Kidney capillary endothelial cell (primary cell): ENCODE measurements at places on chromosomes 3 and 15.

- DNase-seq = no peak
These were observed 176.5 kb downstream of the MBNL1 start for GRCh38 chr3:152445212-152445611.

DNA sequence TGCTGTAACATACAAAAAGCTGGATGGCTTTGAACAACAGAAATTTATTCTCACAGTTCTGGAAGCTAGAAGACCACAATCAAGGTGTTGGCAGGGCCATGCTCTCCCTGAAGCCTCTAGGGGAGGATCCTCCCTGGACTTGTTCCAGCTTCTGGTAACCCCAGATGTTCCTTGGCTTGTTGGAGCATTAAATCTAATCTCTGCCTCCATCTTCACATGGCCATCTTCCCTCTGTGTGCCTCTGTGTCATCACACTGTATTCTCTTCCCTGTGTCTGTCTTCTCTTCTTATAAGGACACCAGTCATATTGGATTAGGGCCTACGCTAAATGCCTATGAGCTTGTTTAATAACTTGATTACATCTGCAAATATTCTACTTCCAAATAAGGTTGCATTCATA, 109.5 kb downstream of the STAG1 start:
- DNase-seq = no peak

DNA sequence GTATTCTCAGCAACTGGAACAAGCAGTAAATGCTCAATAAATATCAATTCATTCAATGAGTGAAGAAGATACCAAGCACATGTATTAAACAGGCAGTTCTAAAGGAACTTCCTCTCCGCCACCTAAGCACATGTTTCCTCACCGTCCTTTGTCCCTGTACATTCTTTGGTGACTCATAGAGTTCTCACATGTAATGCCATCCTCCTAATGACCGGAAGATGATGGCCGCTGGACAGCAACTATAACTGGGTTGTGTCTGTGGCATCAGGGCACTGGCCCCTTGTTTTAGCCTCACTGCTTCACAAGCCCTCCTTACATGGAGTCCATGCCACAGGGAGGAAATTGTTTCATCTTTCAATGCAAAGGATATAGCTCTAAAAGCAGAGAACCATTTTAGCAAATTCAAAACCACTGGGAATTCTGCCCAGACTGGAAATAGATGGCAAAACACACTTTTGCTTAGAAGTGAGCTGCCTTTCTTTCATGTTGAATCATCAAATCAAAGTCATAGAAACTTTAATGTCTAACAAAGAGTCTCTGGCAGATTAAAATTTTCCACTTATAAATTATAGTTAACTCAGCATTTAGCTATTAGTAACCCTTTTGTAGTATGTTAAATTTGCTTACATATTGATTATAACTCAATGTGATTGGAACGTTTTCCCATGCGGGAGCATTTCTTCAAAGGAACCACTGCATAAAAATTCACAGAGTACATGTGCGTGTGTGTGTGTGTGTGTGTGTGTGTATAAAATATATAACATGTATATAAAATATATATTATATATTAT, 74.1 kb downstream of the GAP43 start:
- DNase-seq = peak; percentile 57

- DNase-seq = no peak
These were observed 216.7 kb downstream of the IL20RB start for GRCh38 chr3:137174514-137174913.

DNA sequence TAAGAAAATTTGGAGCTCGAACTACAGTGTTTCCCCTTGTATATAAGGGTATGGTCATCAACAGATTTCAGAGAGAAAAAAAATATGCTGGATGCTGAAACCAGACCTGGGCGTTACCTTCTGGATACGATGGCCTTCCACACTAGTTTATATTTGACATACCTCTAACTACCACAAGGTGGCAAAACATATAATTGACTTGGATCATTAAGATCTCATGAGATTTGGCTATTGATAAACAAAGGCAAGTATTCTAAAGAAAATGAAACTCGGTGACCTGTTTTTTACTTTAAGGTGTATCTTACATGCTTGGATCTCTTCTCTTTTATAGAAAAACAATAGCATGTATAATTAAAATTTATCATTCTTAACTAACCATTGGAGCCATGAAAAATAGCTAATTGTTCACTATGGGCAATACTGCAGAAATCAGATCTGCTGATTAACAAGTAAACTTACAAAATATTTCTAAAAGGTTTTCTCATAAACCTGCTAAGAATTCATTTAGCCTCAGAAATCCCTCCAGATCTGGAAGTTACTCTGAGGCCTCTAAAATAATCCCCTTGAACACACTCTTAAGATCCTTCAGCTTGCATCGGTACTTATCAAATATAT, 300.6 kb upstream of the KCNH8 start:
- no peak for DNase-seq

- no peak for DNase-seq
These were observed 32.2 kb upstream of the ACP3 start for GRCh38 chr3:132284781-132285619.

GRCh38 chr3:127652246-127652995, 20.3 kb upstream of the ABTB1 start:
- peak; percentile 58 for DNase-seq

- no peak for DNase-seq
These were observed 32.2 kb downstream of the CFAP20DC start for GRCh38 chr3:59017617-59017984.

GRCh38 chr3:25619382-25619781, 45.3 kb downstream of the TOP2B start:
- DNase-seq = no peak

DNA sequence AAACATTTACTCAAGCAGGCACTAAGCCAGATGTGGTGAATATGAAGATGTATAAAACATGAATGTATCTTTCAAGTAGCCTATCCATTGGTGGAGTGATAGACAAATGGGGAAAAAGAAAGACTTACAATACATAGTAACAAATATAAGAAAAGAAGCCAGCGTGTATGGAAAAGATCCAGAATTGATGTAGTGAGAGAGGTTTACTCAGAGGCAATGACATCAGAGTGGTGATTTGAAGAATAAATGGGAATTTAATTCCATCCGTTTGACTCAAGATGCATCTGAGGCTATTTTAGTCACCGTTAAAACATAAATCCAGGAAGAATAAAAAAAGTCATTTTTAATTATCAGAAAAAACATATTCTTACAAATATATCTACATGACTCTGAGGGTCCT, 162.6 kb downstream of the IL1RAP start:
- DNase-seq = no peak

- peak; percentile 53 for DNase-seq
These were observed 48.7 kb downstream of the COL8A1 start for GRCh38 chr3:99686955-99687612.

DNA sequence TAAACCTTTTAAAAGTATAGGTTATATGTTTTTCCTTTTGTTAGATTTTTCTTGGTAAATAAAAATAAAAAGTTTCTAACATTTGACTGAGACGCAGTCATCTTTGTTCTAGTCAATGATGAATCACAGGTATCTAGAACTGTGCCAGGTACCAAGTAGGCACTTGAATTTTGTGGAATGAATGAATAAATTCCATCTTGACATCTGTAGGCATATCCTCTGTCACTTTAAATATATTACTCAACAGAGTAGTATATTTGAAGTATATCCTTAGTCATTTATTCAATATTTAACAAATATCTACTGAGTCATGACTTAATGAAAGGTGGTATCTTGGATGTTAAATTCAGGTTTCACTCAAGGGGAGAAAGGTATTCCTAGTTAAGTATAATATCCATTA, 828.4 kb downstream of the TUSC7 start:
- no peak for DNase-seq

- DNase-seq = no peak
These were observed 5.3 kb upstream of the TYRO3 start for GRCh38 chr15:41553731-41554130.

- peak; percentile 72 for DNase-seq
These were observed 84.8 kb upstream of the KLHL25 start for GRCh38 chr15:85879334-85880163.

- DNase-seq = no peak
These were observed 187.8 kb downstream of the TLE3 start for GRCh38 chr15:69909719-69910444.

DNA sequence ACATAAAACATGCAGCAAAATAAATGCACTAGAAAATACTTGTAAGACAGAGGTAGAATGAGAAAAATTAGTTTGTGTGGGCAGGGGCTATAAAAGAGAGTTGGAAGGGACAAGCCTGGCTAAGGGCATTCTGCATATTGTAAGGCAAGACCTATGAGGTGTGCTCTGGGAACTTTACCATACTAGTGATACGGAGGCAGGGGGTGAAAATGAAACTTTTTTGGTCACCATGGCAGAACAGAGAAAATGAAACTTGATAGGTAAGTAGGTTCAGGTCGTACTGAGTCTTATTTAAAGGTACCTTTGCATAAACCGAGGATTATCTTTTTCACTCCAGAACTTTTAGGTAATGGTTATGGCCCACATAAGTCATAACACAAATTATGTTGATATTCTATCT, 74.7 kb upstream of the ACKR4 start:
- no peak for DNase-seq

DNA sequence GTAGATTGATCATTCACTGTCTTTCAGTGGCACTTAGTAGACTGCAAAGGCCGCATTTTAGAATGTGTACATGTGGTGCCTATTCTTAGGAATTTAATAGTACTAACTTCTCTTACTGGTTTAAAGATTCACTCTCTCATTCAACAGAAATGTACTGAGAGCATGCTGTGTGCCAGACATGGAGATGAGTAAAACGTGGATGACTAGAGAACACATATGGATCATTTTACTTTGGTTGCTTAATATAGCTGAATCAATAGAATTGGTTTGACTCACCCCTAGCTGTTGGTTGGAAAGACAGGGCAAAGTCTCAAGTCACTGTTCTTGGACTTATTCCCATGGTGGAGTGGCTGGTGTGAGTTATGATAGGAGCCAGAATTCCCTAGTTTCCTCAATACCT, 109.1 kb upstream of the TNFAIP8L3 start:
- DNase-seq = no peak

DNA sequence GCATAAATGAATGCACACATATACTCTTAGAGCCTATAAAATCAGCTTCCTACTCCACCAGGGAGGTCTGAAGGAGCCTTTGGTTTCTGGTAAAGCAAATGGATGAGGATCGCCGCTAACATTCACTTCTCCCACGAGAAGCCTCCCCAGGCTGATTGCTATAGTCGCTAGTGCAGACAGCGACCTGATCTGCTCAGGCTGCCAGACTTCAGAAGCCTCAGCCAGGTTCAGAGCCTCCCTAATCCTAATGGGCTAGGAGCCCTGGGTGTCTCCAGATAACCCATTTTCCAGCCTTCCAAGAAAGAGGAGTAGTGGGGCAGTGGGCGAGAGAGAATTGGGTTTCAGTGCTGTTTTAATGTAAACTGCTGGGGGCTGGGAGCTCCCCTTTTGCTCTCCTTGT, 35.4 kb downstream of the TPM1 start:
- DNase-seq = no peak

GRCh38 chr15:45126535-45127158, 3.0 kb downstream of the DUOXA1 start:
- DNase-seq = no peak

DNA sequence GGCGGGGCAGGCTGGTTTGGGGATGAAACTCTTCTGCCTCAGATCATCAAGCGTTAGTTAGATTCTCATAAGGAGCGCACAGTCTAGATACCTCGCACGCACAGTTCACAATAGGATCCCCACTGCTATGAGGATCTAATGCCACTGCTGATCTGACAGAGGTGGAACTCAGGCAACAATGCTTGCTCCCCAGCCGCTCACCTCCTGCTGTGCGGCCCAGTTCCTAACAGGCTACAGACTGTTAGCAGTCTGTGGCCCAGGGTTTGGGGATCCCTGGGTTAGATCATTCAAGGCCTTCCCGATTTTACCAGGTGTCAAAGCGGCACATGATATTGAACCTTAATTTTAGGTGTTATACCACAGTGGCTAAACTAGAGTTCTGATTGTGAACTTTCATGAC, 232.8 kb downstream of the UBE2E2 start:
- no peak for DNase-seq

- peak; percentile 91 for DNase-seq
These were observed 48.0 kb upstream of the RAB6B start for GRCh38 chr3:133943639-133944141.

DNA sequence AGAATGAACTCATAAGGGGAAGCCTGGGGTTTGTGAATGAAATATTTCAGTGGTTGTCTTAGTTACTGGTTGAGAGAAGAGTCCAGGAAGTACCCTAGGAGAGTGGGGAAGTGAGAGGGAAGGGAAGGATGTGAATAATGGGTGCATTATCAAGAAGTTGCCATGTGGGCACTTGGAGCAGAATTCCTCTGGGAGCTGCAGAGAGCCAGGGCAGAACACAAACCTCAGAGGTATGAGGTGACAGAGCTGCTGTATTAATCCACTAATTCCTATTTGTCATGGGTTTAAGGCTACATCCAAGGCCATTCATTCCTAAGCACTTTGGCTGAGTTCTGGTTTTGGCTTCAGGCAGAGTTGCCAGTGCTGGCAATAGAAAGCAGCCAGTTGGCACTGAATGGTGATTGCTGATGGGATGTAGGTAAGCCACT, 29.0 kb downstream of the NDUFB4 start:
- peak; percentile 17 for DNase-seq

DNA sequence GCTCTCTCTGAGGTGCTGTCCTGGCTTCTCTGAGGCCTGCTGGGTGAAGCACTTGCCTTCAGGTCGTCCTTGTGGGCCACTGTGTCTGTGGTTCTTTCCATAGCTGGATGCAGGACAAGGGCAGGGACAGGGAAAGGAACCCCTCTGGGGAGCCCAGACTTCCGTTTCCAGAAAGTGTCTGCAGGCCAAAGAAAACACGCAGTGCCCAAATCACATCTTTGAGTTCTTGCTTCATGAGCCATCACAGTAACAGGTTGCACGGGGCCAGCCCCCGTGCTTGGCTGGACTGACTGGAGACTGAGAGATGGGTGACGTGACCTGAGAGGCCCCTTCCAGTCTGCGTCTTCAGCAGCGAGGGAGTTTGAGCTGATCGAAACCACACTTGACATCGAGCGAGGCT, 115.8 kb downstream of the GABRG3 start:
- no peak for DNase-seq

GRCh38 chr3:22263042-22263441, 512.0 kb upstream of the ZNF385D start:
- DNase-seq = no peak

DNA sequence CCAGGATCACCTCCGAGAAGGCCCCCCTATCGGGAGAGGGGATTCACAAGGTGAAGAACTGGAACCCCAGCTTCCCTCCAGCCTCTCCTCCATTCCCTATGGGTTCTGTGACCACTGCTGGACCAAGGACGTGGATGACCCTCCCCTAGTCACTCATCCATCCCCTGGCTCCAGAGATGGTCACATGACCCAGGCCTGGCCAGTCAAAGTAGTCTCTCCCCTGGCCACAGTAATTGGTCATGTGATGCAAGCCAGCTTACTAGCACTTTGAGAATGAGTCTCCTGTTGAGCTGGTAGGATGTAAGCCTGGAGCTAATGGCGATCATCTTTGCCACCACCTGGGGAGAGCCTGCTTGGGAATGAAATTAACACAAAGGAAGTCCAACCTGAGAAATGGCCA, 3.9 kb downstream of the CAMK1 start:
- no peak for DNase-seq

DNA sequence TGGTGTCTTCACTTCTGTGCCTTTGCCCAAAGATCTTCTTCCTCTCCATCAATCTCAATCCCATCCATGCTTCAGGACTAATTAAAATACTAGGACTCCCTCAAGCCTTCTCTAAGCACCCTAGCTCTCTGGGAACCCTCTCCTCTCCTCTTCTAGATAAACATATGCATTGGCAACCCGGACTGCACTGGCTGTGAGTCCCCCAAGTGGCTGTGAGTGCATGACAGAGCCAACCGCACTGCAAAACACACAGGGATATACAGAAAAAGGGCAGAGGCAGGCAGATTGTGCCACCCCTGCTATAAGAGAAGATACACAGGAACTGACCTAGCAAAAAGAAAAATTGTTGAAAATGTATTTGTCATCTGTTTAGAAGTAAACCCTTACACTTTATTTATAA, 457.1 kb downstream of the MFSD1 start:
- no peak for DNase-seq
